ENCODE measurements at places on chromosomes 16 and 17. TPM values are rescaled to one million over a fixed set of nuclear protein-coding genes. Genes with fewer than 3 reads are reported as not detected.
A peak's percentile ranks its signal among the peaks of the same experiment; 100 is the strongest.

The EVI2A gene
- total RNA-seq: 8.5 TPM

The CBX8 gene
- 3.5 TPM for total RNA-seq

The RDM1 gene
- total RNA-seq: not detected

GRCh38 chr17:2749058-2749783, at the start of gene CCDC92B:
Gene CCDC92B (minus strand): TSS chr17:2749652. CDS start chr17:2735145, 14,507 bp downstream.
- DNase-seq: peak; percentile 58
- H3K27me3 ChIP-seq: no peaks in the 10 kb centered on the region
- H3K27ac ChIP-seq: no peak within 1 kb of the TSS
- no peaks in the 10 kb centered on the region for H3K36me3 ChIP-seq
- no peaks in the 10 kb centered on the region for H3K4me1 ChIP-seq

DNA sequence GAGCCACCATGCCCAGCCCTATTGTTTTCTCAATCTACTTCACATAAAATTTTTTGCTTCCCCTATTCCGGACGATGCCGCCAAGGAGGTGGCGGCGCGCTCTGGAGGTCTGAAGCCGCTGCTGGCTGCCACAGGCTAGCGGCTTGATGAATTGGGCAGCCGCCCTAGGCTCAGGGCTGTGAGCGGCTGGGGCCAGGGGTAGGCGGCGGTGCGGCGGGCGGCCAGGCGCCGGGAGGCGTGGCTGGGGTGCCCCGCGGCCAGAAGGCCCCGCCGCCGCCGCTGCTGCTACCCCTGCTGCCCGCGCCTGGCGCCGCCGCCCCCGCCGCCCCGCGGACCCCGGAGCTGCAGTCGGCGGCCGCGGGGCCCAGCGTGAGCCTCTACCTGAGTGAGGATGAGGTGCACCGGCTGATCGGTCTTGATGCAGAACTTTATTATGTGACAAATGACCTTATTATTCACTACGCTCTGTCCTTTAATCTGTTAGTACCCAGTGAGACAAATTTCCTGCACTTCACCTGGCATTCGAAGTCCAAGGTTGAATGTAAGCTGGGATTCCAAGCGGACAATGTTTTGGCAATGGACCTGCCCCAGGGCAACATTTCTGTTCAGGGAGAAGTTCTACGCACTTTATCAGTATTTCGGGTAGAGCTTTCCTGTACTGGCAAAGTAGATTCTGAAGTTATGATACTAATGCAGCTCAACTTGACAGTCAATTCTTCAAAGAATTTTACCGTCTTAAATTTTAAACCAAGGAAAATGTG, 41.7 kb downstream of the ANKFY1 start:
- no peaks in the 10 kb centered on the region for H3K36me3 ChIP-seq
- H3K27me3 ChIP-seq: no peaks in the 10 kb centered on the region

DNA sequence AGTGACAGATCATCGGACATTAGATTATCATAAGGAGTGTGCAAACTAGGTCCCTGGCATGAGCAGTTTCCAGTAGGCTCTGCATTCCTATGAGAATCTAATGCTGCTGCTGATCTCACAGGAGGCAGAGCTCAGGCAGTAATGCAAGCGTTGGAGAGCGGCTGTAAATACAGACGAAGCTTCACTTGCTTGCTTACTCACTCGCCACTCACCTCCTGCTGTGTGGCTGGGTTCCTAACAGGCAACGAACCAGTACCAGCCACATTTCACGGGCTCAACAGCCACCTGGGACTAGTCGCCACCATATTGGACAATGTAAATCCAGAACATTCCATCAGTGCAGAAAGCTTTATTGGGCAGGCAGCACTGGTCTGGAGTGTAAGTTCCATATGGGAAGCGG, 7.7 kb downstream of the JPH3 start:
- H3K27ac ChIP-seq: no peak overlapping the region
- H3K27me3 ChIP-seq: peaks cover 7% of the 10 kb centered on the region
- no peak overlapping the region for H3K4me3 ChIP-seq

Data from pancreas (tissue), 10 donors.